MM.1S (cell line): ENCODE measurements at places on chromosomes 7 and 10.

- peak; percentile 40 for DNase-seq
Observed at GRCh38 chr7:106041140-106041717, 70.9 kb downstream of the SYPL1 start.

DNA sequence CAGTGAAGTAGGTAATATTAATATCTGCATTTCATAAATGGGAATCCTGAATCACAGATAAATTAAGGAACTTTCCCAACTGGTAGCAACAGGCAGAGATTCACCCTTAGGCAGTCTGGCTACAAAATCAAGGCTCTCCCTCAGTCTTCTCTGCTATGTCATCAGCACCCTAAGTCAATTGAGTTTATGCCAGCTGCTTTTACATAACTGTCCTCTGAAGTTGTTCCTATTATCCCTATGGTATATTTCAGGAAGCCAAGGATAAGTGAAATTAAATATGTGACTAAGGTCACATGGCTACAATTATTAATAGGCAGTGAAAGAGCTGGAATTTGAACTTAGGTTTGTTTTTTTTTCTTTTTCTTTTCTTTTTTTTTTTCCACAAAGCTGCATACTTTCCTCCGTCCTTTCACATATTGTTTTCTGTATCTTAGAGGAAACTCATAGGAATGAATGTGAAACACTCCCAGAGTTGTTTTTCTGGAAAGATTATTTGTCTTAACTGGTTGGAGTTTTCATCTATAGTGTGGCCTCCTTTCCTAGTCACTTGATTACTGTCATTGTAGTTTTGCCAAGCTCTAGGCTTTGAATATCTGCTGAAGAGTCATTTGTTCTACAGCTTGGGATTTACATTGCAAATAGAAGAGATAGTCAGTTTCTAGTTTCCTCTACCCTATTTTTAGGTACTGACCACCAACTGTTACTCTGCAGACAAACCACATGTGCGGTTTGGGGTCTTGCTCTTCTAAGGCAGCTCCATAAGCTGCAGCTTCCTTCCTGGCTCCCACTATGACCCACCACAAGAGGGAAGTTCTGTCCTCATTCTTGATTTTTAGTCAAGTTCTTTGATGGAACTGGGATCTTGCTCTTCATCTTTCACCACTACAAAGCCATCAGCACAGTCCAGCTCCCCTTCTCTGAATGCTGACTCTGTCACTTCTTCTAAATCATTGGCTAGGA is 338.0 kb upstream of the KIAA1217 start:
- DNase-seq: no peak

- no peak for DNase-seq
Observed at GRCh38 chr10:132374612-132375011, 22.4 kb upstream of the PWWP2B start.

DNA sequence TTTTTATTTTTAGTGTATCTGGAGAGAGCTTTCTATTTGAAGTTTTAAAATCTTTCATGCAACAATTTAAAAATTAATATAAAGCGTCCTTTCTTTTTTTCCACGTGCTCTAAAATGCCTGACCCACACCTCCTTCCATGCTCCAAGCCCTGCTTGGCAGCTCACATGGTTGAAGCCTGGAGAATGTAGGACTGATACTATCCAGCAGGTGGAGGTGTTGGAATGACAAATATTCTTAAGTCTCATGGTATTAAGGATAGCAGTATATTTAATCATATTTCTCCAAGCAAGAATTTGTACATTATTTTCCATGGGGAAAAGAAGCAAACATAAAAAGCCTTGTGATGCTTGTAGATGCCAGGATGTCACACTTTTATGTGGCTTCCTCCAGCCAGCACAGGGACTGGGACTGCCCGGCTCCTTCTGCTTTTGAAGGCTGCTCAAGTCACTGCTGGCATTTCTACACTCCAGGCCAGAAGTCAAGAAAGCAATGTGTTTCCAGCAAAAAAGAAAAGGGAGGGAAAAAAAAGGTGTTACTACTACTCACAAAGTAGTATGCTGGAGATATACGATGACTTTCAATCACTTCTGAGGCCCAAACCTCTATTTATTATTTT is 49.7 kb downstream of the BZW2 start:
- DNase-seq: peak; percentile 30

GRCh38 chr10:49387071-49387470 is 8.8 kb downstream of the DRGX start:
- no peak for DNase-seq

DNA sequence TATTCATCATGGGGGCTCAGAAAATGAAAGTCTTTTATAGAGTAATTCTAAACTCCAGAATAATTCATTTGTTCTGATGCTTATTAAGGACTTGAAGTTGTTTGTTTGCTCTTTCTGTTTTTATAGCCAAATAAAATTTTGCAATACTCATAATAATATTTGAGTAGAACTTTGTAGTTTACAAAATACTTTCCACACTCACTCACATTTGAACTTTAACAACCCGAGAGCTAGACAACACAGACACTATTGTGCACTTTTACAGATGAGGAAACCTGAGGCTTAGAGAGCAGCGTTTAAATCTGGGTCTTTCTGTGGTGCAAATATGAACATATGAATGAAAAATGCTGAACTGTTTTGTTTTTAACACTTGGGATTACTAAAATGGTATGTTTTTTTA is 126.8 kb downstream of the KAT6B start:
- no peak for DNase-seq
